ENCODE measurements at places on chromosomes 2 and 18. TPM values are rescaled to one million over a fixed set of nuclear protein-coding genes. Genes with fewer than 3 reads are reported as not detected.

RND3 gene
- total RNA-seq, result 488 TPM

ABCB11 gene
- not detected for total RNA-seq

KATNAL2 gene
- total RNA-seq, result 0.48 TPM

MC4R gene
- total RNA-seq, result not detected

GKN2 gene
- total RNA-seq, result not detected

TNS1 gene
- 125 TPM for total RNA-seq

KCMF1 gene
- 99.1 TPM for total RNA-seq

AQP12B gene
- not detected for total RNA-seq

RGPD3 gene
- total RNA-seq, result not detected

LCT gene
- not detected for total RNA-seq

PAX8 gene
- total RNA-seq, result 0.74 TPM

FBXO36 gene
- 1.6 TPM for total RNA-seq

LRRC30 gene
- total RNA-seq, result not detected

HNRNPLL gene
- 49.4 TPM for total RNA-seq

PRKAG3 gene
- not detected for total RNA-seq

CENPA gene
- total RNA-seq, result 13.9 TPM

DIPK1C gene
- total RNA-seq, result not detected

GALNT5 gene
- 65.6 TPM for total RNA-seq
